ENCODE measurements at places on chromosomes 5 and 9. TPM values are rescaled to one million over a fixed set of nuclear protein-coding genes. Genes with fewer than 3 reads are reported as not detected.

OLFML2A gene
- 148 TPM for total RNA-seq

TMEM8B gene
- 8.6 TPM for total RNA-seq

SLC30A5 gene
- total RNA-seq = 62.1 TPM

WDR38 gene
- not detected for total RNA-seq

ZDHHC11 gene
- 10.3 TPM for total RNA-seq

GZMA gene
- total RNA-seq = 2.6 TPM

UBE2QL1 gene
- total RNA-seq = 0.34 TPM

C9orf153 gene
- total RNA-seq = not detected

PCDHGB3 gene
- total RNA-seq = 0.10 TPM

GRCh38 chr5:20615888-20616563 is 628.0 kb upstream of the CDH18 start:
- H3K27ac ChIP-seq = no peak overlapping the region
- no peaks in the 10 kb centered on the region for H3K4me1 ChIP-seq
- no peaks in the 10 kb centered on the region for H3K36me3 ChIP-seq
- no peak for DNase-seq
- no peaks in the 10 kb centered on the region for H3K27me3 ChIP-seq

- peak overlapping the region; percentile 31 for H3K4me3 ChIP-seq
- H3K27me3 ChIP-seq = no peaks in the 10 kb centered on the region
- peak; percentile 95 for DNase-seq
- no peaks in the 10 kb centered on the region for H3K36me3 ChIP-seq
- H3K27ac ChIP-seq = peak overlapping the region; percentile 99
Observed at GRCh38 chr5:98109561-98110006, 663.9 kb upstream of the RGMB start.

- no peak for DNase-seq
- H3K27ac ChIP-seq = peak overlapping the region; percentile 85
- no peaks in the 10 kb centered on the region for H3K27me3 ChIP-seq
- H3K4me1 ChIP-seq = peaks cover 35% of the 10 kb centered on the region
Observed at GRCh38 chr5:163506095-163506457, 657 bp downstream of the MAT2B start.

DNA sequence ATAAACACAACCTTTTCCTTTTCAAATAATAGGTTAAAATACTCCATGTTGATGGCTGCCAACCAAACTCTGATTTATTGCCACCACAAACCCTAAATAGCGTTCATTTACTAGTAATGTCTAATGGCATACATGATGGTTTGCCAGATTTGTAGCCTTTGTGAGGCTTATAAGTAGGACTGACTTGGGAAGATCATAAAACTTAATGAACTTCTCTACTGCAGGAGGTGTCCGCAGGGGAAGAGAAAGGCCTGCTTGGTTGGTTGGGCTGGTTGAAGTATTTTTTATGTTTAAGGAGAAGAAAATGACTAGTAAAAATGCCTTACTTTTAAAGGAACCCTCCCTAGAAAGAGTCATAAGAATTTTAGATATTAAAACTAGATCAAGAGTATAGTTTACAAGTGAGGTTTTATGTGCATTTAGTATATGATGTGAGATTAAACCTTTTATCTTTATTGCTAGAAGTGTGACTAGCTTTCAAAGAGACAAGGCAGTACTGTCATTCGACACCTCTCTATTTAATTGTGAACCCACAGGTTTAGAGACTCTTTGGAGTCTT is 5.0 kb downstream of the PBX3 start:
- peaks cover 9% of the 10 kb centered on the region for H3K36me3 ChIP-seq
- H3K4me1 ChIP-seq = peaks cover 10% of the 10 kb centered on the region
- H3K4me3 ChIP-seq = no peak overlapping the region
- no peaks in the 10 kb centered on the region for H3K27me3 ChIP-seq

GRCh38 chr5:135547590-135548254 is 12.0 kb upstream of the NEUROG1 start:
- H3K27me3 ChIP-seq = peaks cover 74% of the 10 kb centered on the region
- peaks cover 9% of the 10 kb centered on the region for H3K4me1 ChIP-seq
- DNase-seq = no peak

- no peaks in the 10 kb centered on the region for H3K27me3 ChIP-seq
- H3K27ac ChIP-seq = no peak overlapping the region
Observed at GRCh38 chr9:100580257-100580656, 2.4 kb downstream of the CAVIN4 start.

DNA sequence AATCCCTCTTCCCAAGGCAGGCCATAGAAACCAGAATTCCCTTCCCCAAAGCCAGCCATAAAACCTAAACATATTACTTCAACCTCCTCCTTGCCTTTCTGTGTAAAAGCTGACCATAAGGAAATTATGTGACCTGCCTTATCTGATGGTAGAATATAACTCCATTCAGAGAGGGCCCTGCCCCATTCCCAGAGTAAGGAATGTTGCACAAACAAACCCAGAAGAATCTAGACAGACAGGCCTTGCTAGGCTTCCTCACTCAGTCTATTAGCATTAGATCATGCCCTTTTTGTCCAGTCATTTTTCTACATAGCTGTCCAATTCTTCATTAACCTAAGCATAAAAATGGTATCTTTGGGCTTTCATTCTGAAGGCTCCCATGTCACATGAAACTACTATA is 17.8 kb upstream of the IFNB1 start:
- no peak overlapping the region for H3K27ac ChIP-seq
- no peaks in the 10 kb centered on the region for H3K4me1 ChIP-seq
- H3K27me3 ChIP-seq = no peaks in the 10 kb centered on the region
- no peak for DNase-seq
- no peak overlapping the region for H3K4me3 ChIP-seq

GRCh38 chr5:154986151-154986550 is 27.4 kb upstream of the KIF4B start:
- H3K36me3 ChIP-seq = no peaks in the 10 kb centered on the region
- no peaks in the 10 kb centered on the region for H3K4me1 ChIP-seq
- H3K4me3 ChIP-seq = no peak overlapping the region
- no peak overlapping the region for H3K27ac ChIP-seq
- DNase-seq = no peak

DNA sequence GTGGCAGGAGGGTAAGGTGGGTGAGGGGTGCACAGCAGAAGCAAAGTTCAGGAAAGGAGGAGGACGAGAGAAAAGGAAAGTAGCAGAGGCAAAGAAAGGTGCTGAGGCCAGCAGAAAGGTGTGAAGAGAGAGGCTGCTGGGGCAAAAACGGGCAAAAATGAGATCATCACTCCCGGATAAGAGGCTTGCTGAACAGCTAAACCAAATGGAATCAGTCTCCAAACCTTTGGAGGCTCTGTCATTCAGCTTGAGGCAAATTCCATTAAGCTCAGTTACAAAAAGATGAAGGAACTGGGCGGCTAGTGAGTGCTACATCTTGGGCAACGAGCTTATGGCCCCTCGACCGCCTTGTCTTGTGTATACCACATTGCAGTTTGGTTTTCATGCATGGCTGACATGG is 136.4 kb downstream of the FSTL4 start:
- H3K4me3 ChIP-seq = no peak overlapping the region

DNA sequence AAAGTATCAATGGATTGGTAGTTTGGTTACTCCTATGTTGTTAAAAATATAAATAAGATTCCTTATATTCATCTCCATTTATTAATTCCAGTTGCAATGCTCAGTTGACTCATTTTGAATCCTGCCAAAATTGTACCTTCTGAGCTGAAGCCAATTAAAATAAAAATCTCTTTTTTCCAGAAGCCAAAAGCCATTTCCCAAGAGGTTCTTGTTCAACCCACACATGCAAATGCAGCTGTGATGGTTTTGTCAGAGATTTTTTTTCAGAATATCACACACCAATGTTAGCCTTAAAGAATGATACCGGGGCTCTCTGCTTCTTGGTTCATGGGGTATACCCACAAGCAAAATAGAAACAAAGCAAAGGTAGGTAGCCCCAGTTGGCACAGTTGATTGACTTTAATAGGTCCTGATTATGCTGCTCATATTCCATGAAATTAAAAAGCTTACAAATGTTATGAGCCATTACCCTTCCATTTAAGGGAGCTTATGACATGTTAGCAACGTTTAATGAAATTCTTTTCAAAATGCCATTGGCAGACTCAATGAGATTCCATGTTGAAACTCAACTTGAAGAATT is 208.0 kb downstream of the SGCD start:
- no peak overlapping the region for H3K4me3 ChIP-seq
- H3K27ac ChIP-seq = no peak overlapping the region
- H3K36me3 ChIP-seq = no peaks in the 10 kb centered on the region
- peak; percentile 30 for DNase-seq

GRCh38 chr9:115913696-115914095 is 239.9 kb upstream of the PAPPA start:
- no peaks in the 10 kb centered on the region for H3K36me3 ChIP-seq
- no peaks in the 10 kb centered on the region for H3K4me1 ChIP-seq
- peak; percentile 52 for DNase-seq
- H3K27ac ChIP-seq = no peak overlapping the region
- no peaks in the 10 kb centered on the region for H3K27me3 ChIP-seq

GRCh38 chr5:76332102-76332501 is 71.0 kb upstream of the IQGAP2 start:
- DNase-seq = no peak
- H3K27me3 ChIP-seq = peaks cover 3% of the 10 kb centered on the region
- H3K36me3 ChIP-seq = no peaks in the 10 kb centered on the region
- no peak overlapping the region for H3K27ac ChIP-seq
- H3K4me3 ChIP-seq = no peak overlapping the region
- H3K4me1 ChIP-seq = no peaks in the 10 kb centered on the region

- no peak overlapping the region for H3K27ac ChIP-seq
- DNase-seq = no peak
- H3K4me3 ChIP-seq = no peak overlapping the region
- no peaks in the 10 kb centered on the region for H3K36me3 ChIP-seq
- H3K4me1 ChIP-seq = no peaks in the 10 kb centered on the region
- H3K27me3 ChIP-seq = no peaks in the 10 kb centered on the region
Observed at GRCh38 chr5:160516696-160517530, 95.3 kb downstream of the PTTG1 start.

- no peaks in the 10 kb centered on the region for H3K4me1 ChIP-seq
- H3K27me3 ChIP-seq = no peaks in the 10 kb centered on the region
- H3K36me3 ChIP-seq = no peaks in the 10 kb centered on the region
- DNase-seq = peak; percentile 68
Observed at GRCh38 chr5:103562453-103563157, at the start of gene NUDT12. NUDT12 (minus strand) TSS chr5:103562789; CDS start chr5:103560248, 2,541 bp downstream.

DNA sequence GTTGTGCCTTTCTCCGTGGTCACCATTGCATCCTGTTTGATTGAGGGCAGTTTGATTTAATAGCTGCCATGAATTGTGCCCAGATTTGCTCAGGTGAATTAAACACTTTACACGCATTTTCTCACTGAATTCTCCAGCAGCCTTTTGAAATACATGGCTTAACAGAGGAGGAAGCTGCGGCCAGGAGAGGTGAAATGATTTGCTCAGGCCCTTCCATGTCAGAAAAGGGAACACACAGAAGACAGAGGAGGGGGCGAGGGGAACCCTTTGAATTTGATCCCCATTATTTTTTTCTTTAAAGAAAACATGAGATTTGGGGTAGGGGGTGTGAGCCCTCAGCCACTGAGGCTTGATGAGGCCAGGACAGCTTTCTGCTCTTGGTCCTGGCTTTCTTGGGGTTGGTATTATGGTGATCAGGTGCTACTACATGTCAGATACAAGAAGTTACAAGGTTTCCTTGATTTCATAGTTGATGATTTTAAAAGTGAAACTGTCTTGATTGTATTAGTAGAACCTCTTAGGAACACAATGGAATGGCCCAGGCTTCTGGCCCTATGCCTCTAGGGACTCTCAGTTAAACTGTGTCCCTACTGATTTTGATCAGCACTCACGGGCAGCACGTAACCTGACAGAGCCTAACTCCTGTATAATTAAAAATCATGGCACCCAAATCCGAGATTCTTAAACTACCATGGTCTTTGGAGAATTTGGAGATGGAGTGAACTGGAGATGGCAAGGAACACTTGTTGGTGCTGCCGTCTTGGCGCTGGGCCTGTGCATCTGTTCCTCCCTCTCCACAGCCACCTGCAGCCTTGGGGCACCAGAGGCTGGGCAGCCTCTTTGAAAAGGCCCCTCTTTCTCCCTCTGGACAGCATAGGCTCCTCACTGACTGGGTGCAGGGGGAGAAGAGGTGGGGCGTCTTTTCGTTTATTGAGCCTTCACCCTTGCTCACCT is 107.9 kb downstream of the TRIO start:
- H3K27me3 ChIP-seq = no peaks in the 10 kb centered on the region
- H3K36me3 ChIP-seq = peaks cover 4% of the 10 kb centered on the region
- no peak overlapping the region for H3K4me3 ChIP-seq
- no peak for DNase-seq
- H3K27ac ChIP-seq = peak overlapping the region; percentile 73
- peaks cover 33% of the 10 kb centered on the region for H3K4me1 ChIP-seq

GRCh38 chr5:39399135-39400036 is 25.4 kb downstream of the DAB2 start:
- H3K36me3 ChIP-seq = peaks cover 12% of the 10 kb centered on the region
- peak overlapping the region; percentile 96 for H3K27ac ChIP-seq
- no peak overlapping the region for H3K4me3 ChIP-seq
- peaks cover 38% of the 10 kb centered on the region for H3K4me1 ChIP-seq

DNA sequence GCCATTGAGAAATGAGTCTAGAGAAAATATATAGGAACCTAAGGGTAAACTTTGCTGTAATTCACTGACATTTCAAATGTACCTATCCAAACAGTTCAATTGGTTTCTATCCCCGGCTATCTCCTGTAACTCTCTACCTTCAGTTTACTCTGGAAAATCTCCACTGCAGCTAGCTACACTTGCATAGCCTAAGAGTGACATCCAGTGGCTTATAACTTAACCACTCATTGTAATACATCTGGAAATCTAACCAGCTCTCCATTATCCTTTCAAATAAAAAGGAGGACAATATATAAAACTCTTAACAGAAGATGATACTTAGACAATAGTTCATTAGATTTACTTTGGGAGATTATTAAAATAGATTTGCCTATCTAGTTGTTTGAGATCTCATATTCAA is 35.3 kb upstream of the SPDL1 start:
- no peaks in the 10 kb centered on the region for H3K27me3 ChIP-seq
- no peaks in the 10 kb centered on the region for H3K36me3 ChIP-seq
- no peak overlapping the region for H3K4me3 ChIP-seq
- no peak overlapping the region for H3K27ac ChIP-seq
- DNase-seq = peak; percentile 39

- DNase-seq = no peak
- H3K4me1 ChIP-seq = peaks cover 2% of the 10 kb centered on the region
- H3K4me3 ChIP-seq = no peak overlapping the region
- no peaks in the 10 kb centered on the region for H3K36me3 ChIP-seq
Observed at GRCh38 chr9:137387891-137388560, 34.9 kb downstream of the EXD3 start.

DNA sequence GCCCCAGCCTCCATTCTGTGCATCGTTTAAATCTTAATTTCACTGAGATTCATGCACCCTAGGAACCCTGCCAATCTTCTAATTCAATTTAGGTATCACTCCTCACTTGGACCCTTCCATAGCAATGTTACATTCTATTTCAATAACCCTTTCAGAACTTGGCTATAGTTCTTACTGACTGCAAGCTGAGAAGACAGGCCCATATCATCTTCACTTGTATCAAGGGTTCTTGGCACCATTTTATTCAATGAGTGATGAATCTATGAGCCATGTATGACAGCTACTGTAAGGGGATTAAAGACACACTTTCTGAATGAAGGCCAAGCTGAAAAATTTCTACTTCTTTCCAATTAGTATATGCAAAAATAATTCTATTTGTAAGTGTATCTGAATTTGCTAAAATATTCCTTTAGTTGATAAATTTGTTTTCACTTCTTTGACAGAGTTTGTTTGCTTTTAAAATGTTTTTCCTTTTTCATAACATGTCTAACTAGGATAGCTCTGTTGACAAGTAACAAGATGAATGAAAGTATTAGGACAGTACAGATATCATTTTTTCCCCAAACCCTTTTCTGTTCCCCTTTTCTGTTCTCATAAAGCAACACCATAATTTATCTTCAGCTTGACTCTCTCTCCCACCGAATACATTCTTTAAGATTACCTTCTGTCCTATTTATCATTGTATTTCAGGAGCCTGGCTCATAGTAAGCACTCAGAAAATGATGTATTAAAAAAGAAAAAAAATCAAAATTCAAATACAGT is 9.6 kb downstream of the ITGA2 start:
- no peak overlapping the region for H3K27ac ChIP-seq
- H3K4me1 ChIP-seq = peaks cover 4% of the 10 kb centered on the region
- no peak for DNase-seq
- no peak overlapping the region for H3K4me3 ChIP-seq
- peaks cover 1% of the 10 kb centered on the region for H3K36me3 ChIP-seq
